H1 (cell line): ENCODE measurements at places on chromosomes 3 and 15. TPM values are rescaled to one million over a fixed set of nuclear protein-coding genes. Genes with fewer than 3 reads are reported as not detected.

CD276 gene
- 158 and 190 TPM in 2 replicates for polyA plus RNA-seq

DNA sequence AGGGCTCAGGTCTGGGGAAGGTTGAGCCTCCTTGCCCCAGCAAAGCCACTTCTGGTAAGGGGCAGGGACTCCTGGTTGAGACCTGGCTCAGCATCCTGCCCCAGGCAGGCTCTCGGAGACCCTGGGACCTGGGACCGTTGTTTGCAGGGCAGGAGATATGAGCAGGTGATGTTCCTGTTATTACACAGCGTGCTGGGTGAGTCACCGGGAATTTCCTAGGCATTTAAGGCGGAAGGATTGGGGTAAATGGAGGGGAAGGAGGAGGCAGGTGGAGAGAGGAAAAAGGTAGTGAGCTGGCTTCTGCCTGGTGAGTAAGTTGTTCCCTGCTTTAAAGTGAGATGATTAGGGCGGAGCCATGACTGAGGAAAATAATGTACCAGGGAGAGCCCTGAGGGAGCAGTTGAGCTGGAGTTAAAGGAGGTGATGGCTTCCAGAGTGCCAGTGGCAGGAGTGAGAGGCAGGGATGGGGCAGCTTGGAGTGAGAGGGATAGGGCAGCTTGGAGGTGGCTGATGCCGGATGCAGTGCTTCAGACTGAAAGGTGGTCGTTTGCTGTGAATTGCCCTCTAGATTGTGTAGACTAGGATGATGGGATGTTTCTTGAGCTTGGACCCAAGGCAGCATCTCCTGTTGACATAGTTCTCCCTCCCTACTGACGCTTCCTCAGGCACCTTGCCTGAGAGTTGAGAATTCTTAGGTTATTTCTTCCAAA lies 79.4 kb downstream of the AAGAB start:
- no peak for DNase-seq
- H3K36me3 ChIP-seq = no peaks in the 10 kb centered on the region
- no peak overlapping the region for H3K4me3 ChIP-seq

POTEB3 gene
- polyA plus RNA-seq = not detected in 2 replicates

GRCh38 chr3:183541738-183542137 lies 13.8 kb downstream of the KLHL6 start:
- no peak for DNase-seq
- H3K36me3 ChIP-seq = no peaks in the 10 kb centered on the region
- no peak overlapping the region for H3K4me3 ChIP-seq
- H3K27me3 ChIP-seq = no peaks in the 10 kb centered on the region
- H3K27ac ChIP-seq = no peak overlapping the region

- no peak overlapping the region for H3K27ac ChIP-seq
- H3K27me3 ChIP-seq = no peaks in the 10 kb centered on the region
- no peak overlapping the region for H3K4me3 ChIP-seq
- DNase-seq = no peak
- no peaks in the 10 kb centered on the region for H3K36me3 ChIP-seq
- H3K4me1 ChIP-seq = no peaks in the 10 kb centered on the region
These were observed 40.8 kb downstream of the TMEM45A start for GRCh38 chr3:100533176-100533575.

- H3K27me3 ChIP-seq = no peaks in the 10 kb centered on the region
- no peaks in the 10 kb centered on the region; the same call in 1 of the 2 replicates for H3K36me3 ChIP-seq
- no peaks in the 10 kb centered on the region for H3K4me1 ChIP-seq
- H3K4me3 ChIP-seq = no peak overlapping the region
These were observed 448.6 kb upstream of the RASGRP1 start for GRCh38 chr15:39013262-39013661.

DNA sequence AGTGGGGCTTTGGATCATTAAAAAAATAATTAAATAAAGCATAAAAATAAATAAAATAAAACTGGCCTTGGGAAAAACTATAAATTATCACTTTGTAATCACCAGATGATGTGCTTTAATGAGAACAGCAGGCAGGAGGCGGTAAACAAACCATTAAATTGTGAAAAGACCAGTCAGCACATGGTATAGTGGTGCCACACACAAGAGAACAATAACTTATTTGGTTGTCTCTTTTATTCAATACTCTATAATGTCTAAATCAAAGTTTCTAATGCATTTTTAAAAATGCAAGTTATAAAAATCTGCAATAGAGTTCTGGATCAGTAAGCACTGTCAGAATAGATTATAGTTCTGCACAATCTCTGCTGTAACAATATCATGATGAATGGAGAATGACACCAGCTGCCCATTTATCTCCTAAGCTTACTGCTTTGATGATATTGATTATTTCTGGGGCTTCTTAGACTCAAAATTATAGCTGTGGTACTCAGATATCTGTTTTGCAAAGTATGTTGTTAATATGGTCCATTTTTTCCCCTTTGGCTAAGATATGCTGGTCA lies 259.3 kb downstream of the NAALADL2 start:
- no peak overlapping the region for H3K4me3 ChIP-seq
- H3K36me3 ChIP-seq = no peaks in the 10 kb centered on the region; the same call in 1 of the 2 replicates
- no peaks in the 10 kb centered on the region for H3K4me1 ChIP-seq

ASB14 gene
- polyA plus RNA-seq = not detected in 2 replicates

- H3K36me3 ChIP-seq = no peaks in the 10 kb centered on the region
- no peaks in the 10 kb centered on the region for H3K27me3 ChIP-seq
- DNase-seq = no peak
- H3K4me3 ChIP-seq = no peak overlapping the region
These were observed 333.5 kb downstream of the LSAMP start for GRCh38 chr3:116111765-116112164.

- H3K4me3 ChIP-seq = no peak overlapping the region
- H3K27ac ChIP-seq = no peak overlapping the region
- DNase-seq = no peak
- no peaks in the 10 kb centered on the region for H3K36me3 ChIP-seq
- H3K4me1 ChIP-seq = no peaks in the 10 kb centered on the region
These were observed 22.7 kb downstream of the MGLL start for GRCh38 chr3:127799476-127800222.

DNA sequence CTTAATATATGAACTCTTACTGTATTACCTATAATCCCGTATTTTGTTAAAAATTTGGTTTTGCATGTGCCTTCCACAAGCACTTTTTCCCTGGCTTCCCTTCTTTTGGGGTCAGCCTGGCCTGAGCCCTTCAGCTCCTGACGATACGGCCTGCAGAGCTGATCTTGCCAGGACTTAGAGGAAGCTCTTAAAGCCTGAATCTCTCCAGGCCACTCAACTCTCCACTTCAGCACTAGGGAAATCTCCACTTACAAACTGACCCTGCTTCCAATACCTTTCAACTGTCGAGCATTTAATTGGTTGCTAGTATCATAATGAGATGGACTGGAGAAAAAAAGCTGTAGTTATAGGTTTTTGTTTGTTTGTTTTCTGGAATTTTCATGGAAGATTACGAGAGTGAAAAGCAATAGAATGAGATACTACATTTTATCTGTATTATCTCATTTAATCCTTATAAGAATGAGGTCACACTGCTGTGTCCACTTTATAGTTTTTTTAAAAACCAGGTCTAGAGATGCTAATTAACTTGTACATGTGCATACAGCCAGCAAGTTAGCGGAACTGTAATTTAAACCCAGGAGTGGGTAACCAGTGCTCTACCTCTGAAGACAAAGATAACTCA lies 54.8 kb downstream of the ZBTB38 start:
- no peak overlapping the region for H3K27ac ChIP-seq
- peaks cover 8% of the 10 kb centered on the region for H3K4me1 ChIP-seq
- H3K4me3 ChIP-seq = no peak overlapping the region
- no peaks in the 10 kb centered on the region for H3K36me3 ChIP-seq
- no peaks in the 10 kb centered on the region for H3K27me3 ChIP-seq

OCA2 gene
- 0.20 and 0.36 TPM in 2 replicates for polyA plus RNA-seq

- no peaks in the 10 kb centered on the region for H3K27me3 ChIP-seq
- no peaks in the 10 kb centered on the region for H3K36me3 ChIP-seq
These were observed 41.1 kb upstream of the NANOGP8 start for GRCh38 chr15:35126236-35126635.

SPTBN5 gene
- polyA plus RNA-seq = 0.32 and 0.38 TPM in 2 replicates

GRCh38 chr3:17258823-17259436 lies 374.2 kb downstream of the PLCL2 start:
- H3K4me1 ChIP-seq = no peaks in the 10 kb centered on the region
- H3K4me3 ChIP-seq = no peak overlapping the region
- H3K27ac ChIP-seq = no peak overlapping the region
- no peaks in the 10 kb centered on the region for H3K36me3 ChIP-seq
- no peak for DNase-seq

DNA sequence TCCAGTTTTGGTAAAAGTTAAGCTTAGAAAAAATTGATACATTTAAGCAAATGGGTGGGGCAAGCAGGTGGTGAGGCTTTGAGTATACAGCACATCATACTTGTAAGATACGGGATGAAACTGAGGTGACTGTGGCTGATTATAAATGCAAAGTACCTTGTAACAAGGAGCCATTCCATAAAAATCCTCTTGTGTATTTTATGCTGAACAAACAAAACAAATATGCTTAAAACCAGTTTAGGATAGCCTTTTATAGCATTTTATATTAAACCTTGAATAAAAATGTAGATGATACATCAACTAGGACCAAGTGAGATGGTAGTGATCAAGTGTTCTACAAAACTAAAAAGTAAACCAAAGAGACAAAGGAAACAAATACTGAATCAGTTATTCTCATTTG lies 3.4 kb downstream of the PLSCR1 start:
- no peak overlapping the region for H3K27ac ChIP-seq
- no peaks in the 10 kb centered on the region for H3K27me3 ChIP-seq
- H3K4me1 ChIP-seq = no peaks in the 10 kb centered on the region
- no peaks in the 10 kb centered on the region; the same call in 1 of the 2 replicates for H3K36me3 ChIP-seq

SLCO2A1 gene
- polyA plus RNA-seq = 2.3 and 4.1 TPM in 2 replicates

TGM4 gene
- polyA plus RNA-seq = 0.02 TPM in 2 replicates

GRCh38 chr3:63095-63765 lies 133.3 kb upstream of the CHL1 start:
- no peak overlapping the region for H3K27ac ChIP-seq
- no peak overlapping the region for H3K4me3 ChIP-seq
- H3K27me3 ChIP-seq = no peaks in the 10 kb centered on the region
- no peak for DNase-seq
- H3K4me1 ChIP-seq = no peaks in the 10 kb centered on the region
